ENCODE measurements at places on chromosomes 7 and 10.

DNA sequence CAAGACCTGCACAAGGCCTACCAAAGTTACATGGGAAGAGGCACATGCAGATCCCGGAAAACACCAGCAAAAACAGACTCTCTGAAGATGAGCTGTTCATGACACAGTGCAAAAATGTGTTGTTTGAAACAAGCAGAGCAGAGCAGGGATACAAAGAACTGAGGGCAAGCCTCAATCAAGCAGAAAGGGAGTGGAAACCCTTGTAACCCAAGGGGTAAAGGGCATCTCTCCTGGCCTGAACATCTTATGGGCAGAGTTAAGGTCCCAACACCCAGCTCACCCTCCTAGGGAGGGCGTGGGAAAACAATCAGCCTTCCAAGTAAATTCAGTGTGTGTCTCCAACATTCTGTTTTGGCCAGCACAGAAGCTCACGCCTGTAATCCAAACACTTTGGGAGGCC lies 10.5 kb downstream of the PSPH start:
- no peak for DNase-seq

GRCh38 chr10:86410542-86411124 lies 44.0 kb upstream of the GRID1 start:
- no peak for DNase-seq

GRCh38 chr10:99344715-99345114 lies 15.6 kb downstream of the CNNM1 start:
- DNase-seq = no peak

GRCh38 chr10:117616179-117616578 lies 73.6 kb downstream of the EMX2 start:
- DNase-seq = no peak

- no peak for DNase-seq
Observed at GRCh38 chr10:110612629-110613028, 31.5 kb upstream of the RBM20 start.

DNA sequence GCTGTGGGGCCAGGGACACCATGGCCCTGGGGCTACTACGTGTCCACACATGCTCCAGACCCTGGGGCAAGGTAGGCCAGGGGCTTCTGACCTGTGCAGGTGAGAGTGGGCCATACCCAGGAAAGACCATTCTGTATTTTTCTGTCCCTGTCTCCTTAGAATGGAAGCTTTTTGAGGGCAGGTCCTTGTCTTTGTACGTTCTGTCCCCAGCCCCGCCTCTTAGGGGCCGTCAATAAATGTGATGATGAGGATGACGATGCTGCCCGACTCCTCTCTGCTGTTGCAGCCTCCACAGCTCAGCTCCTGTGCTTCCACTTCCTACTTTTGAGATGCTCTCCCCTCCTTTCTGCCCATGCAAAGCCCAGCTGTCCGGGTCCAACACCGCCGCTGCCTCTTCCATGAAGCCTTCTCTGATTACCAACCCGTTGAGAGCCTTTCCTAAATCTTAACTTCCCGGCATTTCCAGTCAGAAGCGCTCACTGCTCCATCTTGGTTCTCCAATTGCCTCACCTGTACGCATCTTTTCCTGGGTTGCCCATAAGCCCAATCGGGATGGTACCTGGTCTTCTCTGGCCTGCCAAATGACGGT lies 4.3 kb downstream of the VPS37D start:
- no peak for DNase-seq

DNA sequence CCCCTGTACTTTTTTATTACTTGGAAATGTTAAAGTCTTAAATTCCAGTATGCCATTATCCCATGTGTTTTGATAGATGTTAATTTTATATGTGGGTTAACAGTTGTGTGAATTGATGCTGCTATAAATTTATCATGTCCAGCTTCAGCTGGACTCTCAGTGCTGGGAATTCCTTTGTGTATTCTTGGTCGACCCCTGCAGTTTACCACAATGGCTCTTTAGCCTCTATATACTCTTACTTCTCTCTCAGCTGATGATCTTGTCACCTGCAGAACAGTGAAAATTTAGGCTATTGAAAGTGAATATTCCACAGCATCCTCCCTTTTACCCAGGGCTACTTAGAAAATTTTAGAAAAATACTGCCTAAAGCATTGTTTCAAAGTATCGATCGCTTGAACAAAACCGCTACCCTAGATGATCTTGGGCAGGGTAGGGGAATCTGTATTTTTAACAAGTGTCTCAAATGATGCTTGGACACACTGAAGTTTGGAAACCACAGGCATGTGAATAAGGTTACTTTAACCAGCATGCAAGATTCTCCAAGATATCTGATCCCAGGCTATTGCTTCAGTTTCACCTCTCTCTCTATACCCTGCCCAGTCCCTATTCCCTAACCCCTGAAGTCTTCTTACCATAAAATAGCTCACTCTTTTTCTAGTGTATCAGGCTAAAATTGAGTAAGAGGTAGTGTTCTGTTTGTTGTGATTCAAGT lies 25.4 kb downstream of the LCOR start:
- DNase-seq = no peak

DNA sequence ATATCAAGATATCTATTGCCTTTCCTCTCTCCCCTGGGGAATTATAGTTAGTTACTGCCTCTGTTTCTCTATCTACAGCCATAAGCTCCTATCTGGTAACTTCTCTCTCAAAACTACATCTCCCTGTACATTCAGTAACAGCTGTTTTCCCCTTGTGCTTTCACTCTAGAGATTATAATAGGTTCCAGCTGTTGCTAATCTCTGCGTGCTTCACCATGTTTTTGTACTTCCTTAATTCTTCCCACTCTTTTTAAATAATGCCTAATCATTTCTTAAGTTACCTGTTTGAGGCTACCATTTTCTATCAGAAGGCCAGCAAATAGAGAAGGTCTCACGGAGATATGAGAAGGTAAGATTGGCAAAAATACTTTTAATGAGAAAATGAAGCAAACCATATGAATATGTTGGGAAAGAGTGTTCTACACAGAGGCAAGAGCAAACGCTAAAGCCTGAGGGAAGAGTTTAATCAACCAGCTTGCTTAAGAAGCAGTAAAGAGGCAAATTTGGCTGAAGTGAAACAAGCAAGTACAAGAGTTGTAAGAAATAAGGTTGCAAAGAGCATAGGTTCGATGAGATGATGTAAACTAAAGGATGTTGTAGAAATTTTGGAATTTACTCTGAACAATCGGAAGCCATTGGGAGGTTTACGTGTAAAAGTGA lies 101.9 kb upstream of the HGF start:
- DNase-seq = no peak
